ENCODE measurements at places on chromosomes 4 and X.

GRCh38 chrX:44228621-44229020, 114.9 kb downstream of the EFHC2 start:
- no peak for DNase-seq

GRCh38 chrX:38192007-38192810, 28.5 kb downstream of the SRPX start:
- DNase-seq, result no peak

DNA sequence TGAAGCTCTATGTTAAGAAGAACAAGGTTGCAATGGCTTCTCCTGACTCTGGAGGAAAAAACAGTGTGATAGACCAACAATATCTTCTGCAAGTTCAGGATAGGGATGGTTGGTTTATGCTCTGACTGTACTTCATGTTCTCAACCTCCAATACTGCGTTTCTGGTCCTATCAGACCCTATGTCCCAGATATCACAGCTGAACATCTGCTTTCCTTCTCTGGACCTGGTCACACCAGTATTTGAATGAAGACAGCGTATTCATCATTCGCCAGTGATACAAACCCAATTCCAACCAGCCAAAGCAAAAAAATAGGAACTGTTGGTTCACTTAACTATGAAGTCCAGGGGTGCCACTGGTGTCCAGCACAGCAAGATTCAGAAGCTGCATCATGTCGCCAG, 124.5 kb upstream of the KLF3 start:
- DNase-seq, result no peak

DNA sequence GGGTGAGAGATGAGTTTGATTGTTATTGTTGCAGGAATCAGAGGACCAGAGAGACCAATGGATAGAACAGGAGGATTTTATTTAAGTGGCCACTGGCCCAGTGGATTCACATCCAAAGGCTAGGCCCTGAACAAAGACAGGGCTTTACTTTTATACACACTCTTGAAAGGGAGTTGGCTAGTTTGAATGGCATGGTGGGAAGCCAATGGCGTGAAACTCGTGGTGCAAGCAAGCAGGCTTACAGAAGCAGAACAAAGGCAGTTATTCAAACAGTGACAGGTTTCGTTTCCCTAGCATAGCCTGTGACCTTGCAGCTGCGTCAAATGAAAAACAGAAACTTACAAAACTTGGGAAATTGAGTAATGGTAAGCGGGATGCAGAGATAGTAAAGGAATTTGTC, 110.2 kb upstream of the PRDX4 start:
- DNase-seq, result no peak

- DNase-seq, result no peak
These were observed 1.1 kb upstream of the EDNRA start for GRCh38 chr4:147479786-147480185.

DNA sequence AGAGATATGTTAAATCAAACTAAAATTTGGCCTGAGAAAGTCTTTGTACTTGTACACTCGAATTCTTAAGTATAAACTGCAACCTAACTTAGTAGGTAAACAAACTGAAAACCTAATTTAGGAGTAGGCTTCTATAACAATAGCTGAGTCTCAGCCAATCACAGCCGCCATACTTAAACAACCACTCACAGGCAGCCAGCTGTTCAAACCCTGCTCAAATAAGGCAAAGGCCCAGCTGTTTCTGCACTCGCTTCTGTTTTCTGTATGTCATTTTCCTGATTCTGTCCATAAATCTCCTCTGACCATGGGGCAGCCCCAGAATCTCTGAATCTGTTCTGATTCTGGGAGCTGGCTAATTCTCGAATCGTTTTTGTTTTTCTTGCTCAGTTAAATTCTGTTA, 7.8 kb upstream of the PLS3 start:
- no peak for DNase-seq

DNA sequence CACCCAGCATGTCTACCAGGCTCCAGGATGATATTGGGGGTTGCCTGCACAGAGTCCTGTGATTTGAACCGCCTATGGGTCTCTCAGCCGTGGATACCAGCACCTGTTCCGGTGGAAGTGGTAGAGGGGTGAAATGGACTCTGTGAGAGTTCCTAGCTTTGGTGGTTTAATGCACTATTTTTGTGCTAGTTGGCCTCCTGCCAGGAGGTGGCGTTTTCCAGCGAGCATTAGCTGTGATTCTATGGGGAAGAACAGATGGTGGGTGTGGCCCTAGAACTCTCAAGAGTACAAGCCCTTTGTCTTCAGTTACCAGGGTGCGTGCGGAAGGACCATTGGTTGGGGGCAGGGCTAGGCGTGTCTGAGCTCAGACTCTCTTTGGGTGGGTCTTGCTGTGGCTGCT, 316.9 kb upstream of the AMOT start:
- no peak for DNase-seq

DNA sequence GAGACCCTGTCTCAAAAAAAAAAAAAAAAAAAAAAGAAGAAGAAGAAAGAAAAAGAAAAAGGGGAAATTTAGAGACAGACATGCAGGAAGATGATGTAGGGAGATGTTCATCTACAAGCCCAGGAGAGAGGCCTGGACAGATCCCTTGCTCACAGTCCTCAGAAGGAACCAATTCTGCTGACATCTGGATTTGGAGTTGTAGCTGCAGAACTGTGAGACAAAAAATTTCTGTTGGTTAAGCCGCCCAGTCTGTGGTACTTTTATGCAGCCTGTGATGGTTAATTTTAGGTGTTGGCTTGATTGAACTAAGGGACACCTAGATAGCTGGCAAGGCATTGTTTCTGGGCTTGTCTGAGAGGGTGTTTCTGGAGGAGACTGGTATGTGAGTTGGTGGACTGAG, 10.1 kb upstream of the STIM2 start:
- DNase-seq, result no peak

- DNase-seq, result no peak
These were observed 2.3 kb upstream of the UVSSA start for GRCh38 chr4:1344696-1345095.

DNA sequence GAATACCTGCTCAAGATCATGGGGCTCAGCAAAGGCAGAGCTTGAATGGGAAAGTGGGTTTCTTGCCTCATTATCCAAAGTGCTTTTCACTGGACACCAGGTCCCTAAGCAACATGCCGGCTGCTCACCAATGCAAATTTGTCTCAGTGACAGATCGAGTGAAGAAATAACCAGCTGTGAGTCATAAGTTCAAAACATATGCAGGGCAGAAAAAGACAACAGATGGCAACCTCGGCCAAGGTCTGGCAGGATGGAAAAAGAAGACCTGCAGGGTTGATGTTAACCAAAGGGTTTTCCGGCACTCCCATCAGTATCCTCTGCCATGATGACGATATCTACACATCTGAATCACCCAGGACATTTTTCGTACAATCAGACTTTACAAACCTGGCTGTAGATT, 124.1 kb downstream of the AFAP1 start:
- no peak for DNase-seq

DNA sequence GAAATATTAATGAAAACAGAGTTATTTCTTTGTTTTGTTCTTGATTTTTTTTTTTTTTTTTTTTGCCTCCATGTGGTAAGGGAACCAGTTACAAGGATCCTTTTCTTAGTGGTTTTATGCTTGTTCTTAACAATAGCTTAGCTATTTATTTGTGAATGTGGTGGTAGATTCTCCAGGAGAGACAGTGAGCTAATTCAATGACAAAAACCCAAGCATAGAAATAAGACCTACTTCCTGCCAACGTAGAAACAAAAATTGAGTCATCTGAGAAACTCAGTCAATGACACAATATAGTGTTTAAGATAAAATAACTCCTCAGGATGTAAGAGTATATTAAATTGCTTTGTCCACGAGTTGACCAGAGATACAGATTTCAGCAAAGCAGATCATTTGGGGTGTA, 863.8 kb upstream of the PABPC4L start:
- DNase-seq, result no peak

DNA sequence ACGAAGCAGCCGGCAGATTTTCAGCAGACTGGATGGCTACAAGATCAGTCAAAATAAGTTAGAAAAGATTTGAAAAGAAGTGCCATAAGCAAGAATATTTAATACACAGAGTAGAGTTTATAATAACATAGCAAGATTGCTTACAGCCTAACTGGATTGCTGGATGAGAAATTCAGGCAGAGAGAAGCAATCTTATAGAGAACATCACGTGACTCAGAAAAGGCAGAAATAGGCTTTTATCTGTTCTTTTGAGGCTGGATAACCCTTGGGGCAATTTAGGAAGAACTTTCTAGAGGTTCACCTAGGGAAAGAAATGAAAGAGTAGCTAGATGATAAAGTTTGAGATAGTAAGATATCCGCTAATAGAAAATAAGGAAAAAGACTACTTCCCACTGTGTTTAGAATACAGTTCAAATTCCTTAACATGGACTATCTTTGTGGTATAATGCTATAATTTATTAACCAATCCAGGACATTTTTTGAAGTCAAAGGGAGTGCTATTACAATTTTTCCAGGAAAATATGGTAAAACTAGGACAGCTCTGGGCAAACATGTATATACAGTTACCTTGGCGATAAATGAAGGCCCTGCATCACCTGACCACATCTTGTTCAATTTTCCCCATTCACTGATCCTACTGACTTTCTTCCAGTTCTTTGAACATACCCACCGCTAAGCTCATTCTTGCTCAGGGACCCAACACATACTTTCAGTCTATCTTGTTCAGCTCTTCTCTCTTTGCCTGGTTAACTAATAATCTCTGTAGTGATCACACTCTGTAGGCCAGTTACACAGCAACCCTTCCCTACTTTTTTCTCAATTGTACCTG, 12.7 kb upstream of the SPCS3 start:
- no peak for DNase-seq

- no peak for DNase-seq
These were observed 69.6 kb downstream of the ENPP6 start for GRCh38 chr4:184147858-184148737.

DNA sequence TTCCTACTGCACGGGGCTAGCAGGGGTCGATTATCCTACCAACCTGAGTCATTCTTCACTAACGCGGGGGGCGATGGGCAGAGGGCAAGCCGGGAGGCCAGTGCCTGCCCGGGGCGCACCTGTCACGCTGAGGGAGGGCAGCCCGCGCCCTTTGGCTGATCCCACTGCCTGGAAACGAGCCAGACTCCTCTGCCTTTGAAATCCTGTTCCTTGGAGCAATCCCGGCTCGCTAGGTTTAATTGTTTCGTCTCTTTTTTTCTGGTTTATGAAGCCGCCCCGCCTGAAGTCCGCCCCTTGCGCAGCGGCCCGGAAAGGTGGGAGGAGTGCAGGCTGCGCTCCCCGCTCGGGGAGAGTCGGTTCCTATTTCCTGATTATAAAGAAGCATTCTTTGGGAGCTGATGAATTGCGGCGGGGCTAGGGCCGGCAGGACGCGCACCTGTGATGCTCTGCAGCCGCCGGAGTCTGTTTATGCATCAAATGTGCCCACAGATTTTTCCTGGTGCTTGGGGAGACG, 484.2 kb downstream of the BCOR start:
- no peak for DNase-seq

GRCh38 chr4:21009956-21010355, 309.7 kb downstream of the PACRGL start:
- no peak for DNase-seq

- no peak for DNase-seq
These were observed 9.3 kb upstream of the SMIM20 start for GRCh38 chr4:25904748-25905082.

GRCh38 chr4:41658163-41658562, 90.4 kb downstream of the PHOX2B start:
- DNase-seq, result no peak

DNA sequence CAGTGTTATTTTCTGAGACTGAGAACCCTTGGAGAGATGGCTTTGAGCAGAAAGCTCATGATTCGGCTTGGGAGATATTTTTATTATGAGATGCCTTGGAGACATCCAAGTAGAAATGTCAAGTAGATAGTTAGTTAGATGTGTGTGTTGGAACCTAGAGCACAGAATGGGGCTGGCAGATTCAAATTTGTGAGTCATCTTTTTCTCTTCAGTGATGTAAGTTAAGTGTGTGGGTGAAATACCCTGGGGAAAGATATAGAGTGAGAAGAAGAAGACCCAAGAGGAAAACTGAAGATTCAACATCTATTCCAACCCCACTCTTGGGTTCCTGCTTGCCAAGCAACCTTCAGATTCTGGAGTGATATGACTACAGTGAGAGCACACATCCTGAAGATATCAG, 580.8 kb upstream of the AMOT start:
- no peak for DNase-seq

- DNase-seq, result no peak
These were observed 680 bp upstream of the ASMTL start for GRCh38 chrX:1453395-1453783.

DNA sequence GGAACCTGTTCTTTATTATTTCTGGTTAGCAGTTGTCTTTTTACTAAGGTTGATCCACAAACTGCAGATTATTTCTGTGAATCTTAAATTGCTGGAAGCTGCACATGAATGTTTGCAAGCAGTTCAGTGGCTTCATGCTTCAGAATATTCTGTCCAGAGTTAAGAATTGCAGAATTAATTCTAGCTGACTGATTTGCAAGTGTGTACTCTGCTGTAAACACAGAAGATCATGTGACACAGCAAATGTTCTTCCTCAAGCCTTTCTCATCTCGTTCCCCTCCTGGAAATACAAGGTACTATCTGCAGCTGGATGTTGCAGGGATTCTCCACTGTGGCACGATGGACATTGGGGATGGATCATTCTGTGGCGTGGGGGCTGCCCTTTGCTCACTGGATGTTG, 16.8 kb upstream of the CLTRN start:
- DNase-seq, result no peak

DNA sequence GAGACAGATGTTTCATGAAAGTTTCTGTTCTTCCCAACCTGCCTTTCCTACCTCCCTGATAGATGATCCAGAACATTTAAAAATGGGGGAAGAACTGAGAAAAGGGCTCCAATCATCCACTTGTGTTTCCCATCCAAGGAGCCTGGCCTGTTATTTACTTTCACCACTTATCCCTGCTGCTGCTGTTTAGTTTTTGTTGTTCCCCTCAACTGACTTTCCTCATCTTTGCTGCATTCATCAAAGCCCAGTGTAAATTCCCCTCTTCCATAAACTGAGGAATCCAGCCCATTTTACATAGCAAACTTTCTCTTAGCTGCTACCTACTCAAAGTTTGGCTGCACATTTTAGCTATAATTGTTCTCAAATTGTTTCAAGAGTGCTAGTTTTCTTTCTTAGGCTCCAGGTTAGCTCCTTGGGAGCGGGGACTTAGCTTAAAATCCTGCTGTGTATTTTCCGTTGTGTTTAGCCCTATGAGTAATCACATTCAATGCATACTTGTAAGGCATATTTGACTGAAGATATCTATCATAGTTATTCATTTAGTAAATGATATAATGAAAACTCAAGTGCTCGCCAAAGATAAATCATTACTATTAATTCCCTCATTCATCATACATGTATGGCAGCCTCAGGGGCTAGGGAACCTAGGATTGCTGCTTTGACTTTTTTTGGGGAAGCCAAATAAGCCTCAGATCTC, 1.4 kb upstream of the PTPN13 start:
- DNase-seq, result no peak

DNA sequence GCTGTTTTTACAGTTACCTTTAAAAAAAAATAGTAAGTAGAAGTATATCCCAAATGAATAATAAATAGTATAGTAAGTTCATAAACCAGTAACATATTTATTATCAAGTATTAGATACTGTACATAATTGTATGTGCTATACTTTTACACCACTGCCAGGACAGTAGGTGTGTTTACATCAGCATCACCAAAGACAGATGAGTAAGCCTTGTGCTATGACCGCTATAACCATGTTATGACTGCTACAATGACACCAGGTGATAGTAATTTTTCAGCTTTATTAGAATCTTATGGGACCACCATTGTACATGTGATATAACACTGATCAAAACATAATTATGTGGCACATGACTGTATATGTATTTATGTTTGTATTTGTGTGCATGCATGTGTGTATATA, 27.3 kb downstream of the PABPC4L start:
- DNase-seq, result no peak

- DNase-seq, result no peak
These were observed 153.4 kb upstream of the QRFPR start for GRCh38 chr4:121534187-121534586.
